CD4-positive, alpha-beta T cell treated with Interleukin-6 at 100 ng/mL for 8 hours (primary cell): ENCODE measurements at places on chromosomes 1 and 21.

GRCh38 chr1:167229719-167230385, 9.2 kb downstream of the POU2F1 start:
- DNase-seq = no peak

DNA sequence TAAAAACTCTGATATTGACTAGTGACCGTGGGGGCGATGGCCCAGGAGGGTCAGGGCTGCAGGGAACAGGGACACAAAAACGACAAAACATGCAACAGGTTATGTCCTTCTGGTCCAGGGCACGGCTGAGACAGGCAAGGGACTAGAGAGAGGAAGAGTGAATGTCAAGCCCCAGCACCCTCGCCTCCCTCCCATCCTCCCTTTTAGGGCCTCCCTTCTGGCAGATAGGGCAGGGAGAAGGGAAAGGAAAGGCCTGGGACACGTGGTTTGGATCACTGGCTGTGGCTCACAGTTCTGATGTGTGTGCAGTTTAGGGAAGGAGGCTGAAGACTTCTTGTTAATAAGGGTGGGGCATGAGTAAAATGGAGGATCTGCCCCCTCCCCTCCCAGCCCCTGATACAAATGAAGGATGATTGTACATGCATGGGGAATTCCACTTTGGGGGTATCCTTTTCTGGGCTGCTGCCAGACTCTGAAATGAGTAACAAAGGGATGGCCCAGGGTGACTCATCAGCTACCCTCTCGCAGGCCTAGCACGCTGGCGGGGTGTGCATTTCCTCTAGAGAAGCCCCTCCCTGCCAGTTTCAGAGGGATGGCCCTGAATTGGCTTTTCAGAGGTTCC, 14.2 kb downstream of the CAPN2 start:
- peak; percentile 91 for DNase-seq

DNA sequence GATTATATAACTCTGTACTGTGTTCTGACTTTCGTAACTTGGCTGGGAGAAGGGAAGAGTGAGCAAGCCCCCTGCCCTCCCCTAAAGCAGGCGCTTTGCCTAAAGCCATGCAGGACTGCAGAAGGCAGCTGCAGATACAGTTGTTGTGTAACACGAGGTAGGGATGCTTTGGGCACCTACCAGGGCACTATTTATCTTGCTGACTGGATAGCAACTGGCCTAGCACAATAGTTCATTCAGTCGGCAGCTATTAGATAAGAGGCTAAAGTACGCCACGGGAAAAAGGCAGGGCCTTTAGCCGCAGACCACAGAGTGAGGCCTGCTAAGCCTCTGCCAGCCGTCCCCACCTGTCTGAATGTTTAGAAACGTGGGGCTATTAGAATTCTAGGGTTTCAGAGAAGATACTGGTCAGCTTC, 80.9 kb downstream of the TTC3 start:
- no peak for DNase-seq

DNA sequence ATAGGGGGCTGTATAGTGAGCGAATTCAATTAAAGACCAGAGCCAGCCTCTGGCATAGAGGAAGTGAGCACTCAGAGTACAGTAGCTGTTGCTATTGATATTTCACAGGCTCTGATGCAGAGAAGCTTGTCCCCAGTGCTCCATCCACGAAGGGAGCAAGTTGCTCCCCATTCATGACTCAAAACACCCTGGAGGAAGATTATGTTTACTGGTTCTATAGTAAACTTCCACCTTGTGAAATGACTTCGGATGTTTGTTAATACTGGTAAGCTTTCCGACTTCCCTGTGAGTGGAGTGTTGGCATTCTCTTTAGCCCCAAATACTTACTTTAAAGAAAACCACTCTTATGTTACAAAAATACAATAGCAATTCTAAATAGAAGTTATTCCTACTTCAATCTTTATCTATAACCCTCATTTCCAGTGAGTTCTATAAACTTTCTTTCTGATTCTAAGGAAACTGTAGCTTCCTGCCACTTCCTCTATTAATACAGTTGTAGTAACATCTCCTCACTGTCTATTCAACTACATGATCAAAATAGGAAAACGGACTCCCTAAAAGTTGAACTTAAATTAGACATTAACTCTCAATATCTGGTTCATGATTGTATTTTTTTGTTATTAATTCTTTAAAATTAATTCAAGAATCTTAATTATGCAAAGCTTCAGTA, 46.4 kb downstream of the ZNF281 start:
- DNase-seq = no peak

GRCh38 chr1:44588551-44589210, 85.6 kb downstream of the TMEM53 start:
- DNase-seq = no peak

DNA sequence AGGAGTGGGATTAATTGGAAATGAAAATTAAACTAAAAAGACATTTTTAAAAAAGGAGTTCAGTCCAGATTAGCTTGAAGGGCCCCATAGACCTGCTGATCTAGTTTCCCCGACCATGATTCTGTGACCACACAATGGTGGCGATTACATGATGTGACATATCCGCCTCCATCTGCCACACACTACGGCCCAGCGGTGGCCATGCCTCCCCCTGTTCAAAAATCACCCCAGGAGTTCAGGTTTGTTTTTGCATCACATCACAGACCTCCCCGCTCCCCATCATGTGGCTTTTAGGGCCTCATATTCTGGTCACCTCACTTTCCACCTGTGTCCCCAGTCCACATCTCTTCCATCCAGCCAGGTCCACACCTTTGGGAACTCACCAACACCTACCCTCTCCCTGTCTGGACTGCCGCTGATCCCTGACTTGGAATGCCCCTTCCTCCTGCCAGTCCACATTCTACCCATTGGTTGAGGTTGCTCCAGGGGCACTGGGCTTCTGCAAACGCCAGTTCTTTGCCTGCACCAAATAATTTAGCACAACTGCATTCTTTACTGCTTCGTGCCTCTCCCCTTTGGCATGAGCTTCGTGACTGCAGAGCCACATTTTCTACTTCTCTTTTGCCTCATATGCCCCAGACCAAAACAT, 38.9 kb downstream of the CD247 start:
- no peak for DNase-seq

DNA sequence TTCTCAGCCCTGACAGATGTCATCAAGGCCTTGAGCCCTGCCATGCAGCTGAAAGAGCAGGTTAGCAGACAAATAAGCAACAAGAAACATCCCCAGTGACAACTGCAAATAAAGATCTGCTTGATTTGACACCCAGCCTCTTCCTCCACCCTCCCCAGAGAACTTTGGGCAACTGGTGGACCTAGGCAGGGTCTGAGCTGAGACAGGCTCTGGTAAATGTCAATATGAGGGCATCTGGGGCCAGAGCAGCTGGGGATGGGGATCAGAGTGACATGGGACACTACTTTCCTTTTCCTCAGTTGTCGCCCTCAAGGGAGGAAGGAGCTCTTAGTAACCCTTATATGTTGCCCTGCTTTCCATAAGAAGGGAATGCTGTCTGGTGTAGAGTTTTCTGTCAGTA, 544.1 kb downstream of the NEGR1 start:
- no peak for DNase-seq

GRCh38 chr1:210596641-210597040, 267.9 kb downstream of the HHAT start:
- DNase-seq = no peak

DNA sequence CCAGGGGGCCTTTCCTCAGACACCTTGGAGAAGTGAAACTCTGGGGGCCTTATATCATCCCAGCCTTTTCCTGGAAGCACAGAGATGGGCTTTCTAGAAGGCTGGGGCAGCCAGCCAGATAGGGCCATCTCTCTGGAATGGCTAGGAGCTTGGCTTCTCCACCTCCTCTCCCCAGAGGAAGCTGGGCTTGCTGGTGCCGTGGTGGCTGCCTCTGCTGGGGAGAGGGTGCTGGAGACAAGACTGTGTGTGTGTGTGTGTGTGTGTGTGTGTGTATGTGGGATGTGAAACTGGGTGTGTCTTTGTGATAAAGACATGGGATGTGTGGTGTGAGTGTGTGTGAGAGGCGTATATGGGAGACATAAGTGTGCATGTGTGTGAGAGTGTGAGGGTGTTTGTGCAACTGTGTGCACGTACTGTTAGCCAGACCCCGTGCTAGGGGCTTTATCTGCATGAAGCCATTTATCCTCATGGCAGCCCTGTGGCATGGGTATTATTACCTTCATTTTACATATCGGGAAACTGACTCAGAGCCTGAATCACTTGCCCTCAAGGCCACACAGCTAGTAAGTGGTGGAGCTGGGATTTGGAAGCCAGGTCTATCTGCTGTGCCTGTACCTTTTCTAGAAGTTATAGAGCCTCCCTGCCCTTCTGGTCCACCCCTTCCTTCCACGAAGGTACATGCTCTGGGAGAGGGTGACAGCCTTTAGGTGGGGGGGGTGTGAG, 44.2 kb downstream of the PTPRU start:
- DNase-seq = no peak

- DNase-seq = no peak
These were observed 7.2 kb downstream of the TRAPPC3 start for GRCh38 chr1:36142121-36142520.

GRCh38 chr21:14736672-14737071, 190.6 kb upstream of the SAMSN1 start:
- no peak for DNase-seq

DNA sequence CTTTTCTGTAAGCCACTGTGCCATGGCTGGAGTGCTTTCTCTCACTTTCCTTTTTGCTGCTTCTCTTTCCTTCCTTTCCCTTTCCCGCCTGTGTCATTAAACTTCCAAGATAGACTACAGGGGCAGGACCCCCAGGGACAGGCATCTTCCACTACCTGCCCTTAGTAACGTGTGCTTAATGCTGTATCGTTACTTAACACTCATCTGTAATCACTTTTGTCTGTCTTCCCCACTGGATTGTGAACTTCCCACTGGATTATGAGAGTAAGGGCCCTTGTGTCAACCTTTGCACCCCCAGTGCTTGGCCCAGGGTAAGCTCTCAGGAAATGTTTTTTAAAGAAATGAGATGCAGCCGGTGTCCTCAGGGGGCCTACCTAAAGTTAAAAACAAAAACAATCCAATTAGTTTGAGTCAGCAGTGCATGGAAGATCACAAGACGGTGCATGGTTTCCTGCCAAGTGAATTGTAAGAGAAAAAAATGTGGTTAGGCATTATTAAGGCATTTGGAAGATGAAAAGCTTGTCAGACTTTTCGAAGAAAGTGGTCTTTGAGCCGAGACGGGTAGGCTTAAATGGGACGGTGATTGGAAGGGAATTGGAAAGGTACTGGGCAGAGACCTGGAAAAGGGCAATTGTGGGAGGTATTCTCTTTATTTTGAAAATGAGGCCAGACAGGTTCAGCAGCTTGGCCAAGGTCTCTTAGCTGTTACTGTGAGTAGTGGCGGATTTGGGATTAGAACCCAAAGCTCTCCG, 958 bp downstream of the LYPLAL1 start:
- peak; percentile 9 for DNase-seq

- peak; percentile 11 for DNase-seq
These were observed 167.3 kb downstream of the FASLG start for GRCh38 chr1:172826096-172826741.

- DNase-seq = no peak
These were observed 189.2 kb upstream of the VAMP3 start for GRCh38 chr1:7581754-7582459.

GRCh38 chr1:12173631-12174121, 6.9 kb downstream of the TNFRSF1B start:
- DNase-seq = peak; percentile 86

DNA sequence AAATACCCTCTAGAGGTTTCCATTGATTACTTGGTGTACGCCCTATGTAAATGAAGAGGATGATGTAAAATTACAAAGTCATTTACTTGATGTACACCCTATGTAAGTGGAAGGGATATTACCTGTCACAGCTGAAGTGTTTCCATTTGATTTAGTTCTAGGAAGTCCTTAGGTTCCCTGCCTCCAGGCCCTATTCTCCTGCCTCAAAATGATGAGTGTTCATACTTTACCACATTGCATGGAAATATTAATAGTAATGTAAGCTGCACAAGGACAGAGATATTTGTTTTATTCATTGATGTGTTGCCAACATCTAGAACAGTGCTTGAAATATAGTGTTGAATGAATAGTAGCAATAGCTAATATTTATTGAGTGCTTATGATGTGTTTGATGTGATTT, 9.5 kb upstream of the AK4 start:
- no peak for DNase-seq

GRCh38 chr1:47181955-47182675, 7.7 kb downstream of the PDZK1IP1 start:
- DNase-seq = no peak

DNA sequence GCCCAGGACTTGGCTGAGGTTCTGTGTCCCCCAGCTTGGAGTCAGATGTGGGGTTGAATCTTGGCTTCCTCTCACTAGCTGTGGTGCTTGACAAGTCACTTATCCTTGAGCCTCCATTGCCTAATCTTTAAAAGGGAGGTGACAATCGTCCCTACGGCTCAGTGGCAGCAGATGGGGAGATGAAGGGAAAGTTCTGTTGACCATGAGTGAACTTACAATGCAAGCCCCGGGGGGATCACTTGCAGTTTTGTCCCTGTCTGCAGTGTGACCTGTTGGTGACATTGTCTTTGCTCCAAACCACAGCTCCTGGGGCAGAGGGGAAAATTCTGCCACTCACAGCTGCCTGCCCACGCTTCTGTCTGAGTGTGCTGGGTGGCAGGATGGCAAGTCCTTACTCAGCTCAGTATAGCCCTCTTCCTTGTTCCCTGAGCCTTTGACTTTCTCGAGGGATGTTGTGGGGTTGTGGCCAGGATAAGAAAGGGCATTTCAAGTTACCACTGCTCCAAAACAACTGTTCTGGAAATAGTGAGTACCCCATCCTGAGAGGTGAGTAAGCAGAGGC, 1.7 kb downstream of the PCSK9 start:
- DNase-seq = no peak

DNA sequence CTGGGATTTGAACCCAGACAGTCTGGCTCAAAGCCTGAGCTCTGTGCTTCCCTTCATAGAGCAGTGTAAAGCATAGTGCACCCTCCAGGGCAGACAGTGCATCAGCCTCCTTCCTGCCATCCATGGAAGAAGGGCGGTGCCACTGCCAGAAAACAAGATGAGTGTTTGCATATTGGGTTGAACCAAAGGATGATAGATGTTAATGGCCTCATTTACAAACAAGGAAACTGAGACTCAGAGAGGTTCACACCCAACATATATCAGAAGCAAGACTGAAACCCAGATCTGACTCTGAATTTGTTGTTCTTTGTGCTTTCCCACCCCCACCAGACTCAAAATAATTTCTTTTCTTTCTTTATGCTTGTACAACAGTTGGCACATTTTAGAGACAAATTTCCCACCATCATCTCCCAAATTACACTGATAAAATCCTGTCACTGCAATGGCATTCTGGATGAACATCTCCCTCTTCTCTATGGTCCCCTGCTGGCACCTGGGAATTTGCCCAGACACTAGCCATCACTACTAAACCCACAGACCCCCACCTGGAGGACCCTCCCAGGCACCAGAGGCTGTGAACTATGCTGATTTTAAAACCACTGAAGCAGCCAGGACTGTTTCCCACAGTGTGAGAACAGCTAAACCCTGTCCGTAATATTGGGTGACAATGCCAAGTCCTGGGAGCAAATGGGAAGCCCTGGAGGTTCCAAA, 45.4 kb upstream of the MPZL1 start:
- no peak for DNase-seq

- no peak for DNase-seq
These were observed 66.5 kb downstream of the KIRREL1 start for GRCh38 chr1:158059984-158060383.
